GDM1 (cell line): ENCODE measurements at places on chromosomes 3 and 15.

DNA sequence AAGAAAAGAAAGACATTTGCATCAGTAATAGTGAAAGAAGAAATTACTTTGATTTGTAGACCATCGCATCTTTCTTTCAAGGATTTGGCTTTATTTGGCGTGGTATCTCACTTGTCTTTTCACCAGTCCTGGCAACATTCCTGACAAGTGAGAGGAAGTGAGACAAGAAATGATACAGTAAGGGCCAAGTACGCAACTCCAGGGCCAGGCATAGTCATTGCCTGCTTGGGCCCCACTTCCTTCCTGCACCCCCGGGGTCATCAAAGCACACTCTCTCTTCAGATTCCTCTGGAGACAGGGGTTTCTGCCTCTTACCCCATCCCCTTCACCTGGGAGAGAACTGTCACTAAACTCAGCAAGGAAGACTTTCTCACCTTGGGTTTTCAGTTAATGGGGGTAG lies 55.1 kb downstream of the CD47 start:
- no peak for DNase-seq

- DNase-seq = no peak
Observed at GRCh38 chr15:101062063-101062462, 142.9 kb downstream of the LRRK1 start.

DNA sequence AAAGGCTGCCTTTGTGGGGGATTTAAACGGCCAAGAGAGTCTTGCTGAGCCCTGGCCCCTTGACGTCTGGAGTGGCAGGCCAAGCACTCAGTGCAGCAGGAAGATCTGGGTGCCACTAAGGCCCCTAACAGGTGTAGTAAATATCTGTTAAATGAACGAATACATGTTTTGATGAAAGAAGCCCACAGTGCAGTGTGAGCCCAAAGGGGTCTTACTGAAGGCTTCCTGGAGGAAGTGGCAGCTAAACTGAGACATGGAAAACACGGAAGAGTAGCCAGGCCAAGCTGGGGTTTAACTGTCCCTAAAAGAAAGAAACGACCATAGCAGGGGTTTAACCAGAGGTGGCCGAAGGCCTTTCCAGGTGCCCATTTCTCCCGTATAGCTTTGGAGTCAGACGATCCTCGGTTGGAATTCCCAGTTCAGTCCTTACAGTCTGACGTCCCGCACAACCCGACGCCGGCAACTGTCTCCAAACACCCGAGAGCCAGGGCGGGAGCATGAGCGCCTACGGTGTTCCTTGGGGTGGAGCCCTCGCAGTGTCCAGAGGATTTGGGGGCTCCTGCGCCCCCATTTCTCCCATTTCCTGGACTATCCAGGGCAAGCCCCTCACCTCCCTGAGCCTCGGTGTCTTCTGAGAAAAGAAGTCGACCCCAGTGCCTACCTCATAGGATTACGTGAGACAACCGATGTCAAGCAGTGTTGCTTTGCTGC lies 910 bp upstream of the ABHD6 start:
- DNase-seq = no peak

DNA sequence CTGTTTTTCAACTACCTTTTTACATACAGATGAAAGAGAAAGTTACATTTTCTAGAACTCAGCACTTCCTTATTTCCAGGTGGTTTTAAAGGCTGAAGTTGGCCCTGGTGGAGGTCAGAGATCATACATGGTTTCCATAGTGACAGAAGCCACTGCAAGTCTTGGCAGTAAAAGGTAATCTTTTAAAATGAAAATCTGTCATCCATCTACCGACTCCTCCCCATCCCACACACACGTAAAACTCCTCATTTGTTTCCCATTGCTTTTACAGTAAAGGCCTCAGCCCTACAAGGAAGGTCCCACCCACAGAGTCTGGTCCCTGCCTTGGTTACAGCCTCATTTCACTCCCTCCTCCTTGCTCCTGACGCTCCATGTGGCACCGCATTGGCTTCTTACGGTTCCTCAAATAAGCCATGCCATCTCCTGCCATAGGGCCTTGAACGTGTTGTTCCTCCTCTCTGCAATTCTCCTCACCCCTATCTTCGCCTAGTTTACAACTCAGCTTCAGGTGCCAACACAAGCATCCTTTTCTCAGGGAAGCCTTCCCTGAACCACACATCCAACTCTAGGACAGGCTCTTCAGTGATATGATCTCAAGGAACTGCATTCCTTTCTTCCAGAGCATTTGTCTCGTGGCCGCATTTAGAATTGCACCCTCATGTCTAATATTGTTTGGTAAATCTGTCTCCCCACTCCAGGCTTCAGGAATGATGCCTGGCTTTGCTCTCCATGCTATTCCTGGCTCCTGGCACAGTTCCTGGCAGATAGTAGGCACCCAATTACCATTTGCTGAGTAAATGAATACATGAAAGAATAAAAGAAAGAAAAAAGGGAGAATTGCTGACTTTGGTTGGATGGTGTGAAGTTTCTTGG lies 2.6 kb downstream of the CYP19A1 start:
- no peak for DNase-seq

GRCh38 chr3:4849136-4849535 lies 130.1 kb upstream of the BHLHE40 start:
- no peak for DNase-seq

- DNase-seq = no peak
Observed at GRCh38 chr3:194572944-194573491, 60.2 kb downstream of the TMEM44 start.

- DNase-seq = no peak
Observed at GRCh38 chr3:59300733-59301132, 250.9 kb upstream of the CFAP20DC start.

DNA sequence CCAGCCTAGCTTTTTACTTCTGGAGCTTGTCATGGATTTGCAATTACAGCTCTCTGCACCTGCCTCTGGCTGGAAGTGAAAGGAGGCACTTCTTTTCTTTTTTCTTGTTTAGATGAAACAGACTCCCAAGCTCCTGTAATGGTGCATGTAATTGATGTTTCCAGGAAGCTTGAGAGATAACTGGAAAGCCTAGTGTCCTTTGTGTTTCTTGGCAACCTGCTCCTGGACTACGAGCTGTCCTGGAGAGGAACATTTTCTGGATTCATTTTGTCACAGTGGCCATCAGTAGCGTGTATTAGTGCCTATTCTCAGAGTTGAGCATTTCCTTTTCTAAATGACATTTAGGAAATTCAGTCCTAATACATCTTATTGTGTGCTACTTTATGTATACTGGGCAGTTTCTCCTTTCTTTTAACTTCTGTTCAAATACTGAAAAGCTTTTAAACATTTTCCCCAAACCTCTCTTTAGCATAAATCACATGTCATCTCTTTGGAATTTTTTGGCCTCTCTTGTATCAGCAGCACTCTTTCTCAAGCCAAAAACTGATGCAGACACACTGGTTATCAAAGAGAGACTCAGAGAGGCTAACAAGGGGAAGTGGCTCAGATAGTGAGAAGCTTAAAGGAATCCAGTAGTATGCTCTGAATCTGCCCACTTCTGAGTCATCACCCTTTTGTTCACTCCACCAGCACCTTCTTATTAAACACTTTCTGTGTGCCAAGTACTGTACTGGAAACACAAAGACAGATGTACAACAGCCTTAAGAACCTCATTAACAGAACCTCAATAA lies 62.6 kb upstream of the SLC2A2 start:
- no peak for DNase-seq

DNA sequence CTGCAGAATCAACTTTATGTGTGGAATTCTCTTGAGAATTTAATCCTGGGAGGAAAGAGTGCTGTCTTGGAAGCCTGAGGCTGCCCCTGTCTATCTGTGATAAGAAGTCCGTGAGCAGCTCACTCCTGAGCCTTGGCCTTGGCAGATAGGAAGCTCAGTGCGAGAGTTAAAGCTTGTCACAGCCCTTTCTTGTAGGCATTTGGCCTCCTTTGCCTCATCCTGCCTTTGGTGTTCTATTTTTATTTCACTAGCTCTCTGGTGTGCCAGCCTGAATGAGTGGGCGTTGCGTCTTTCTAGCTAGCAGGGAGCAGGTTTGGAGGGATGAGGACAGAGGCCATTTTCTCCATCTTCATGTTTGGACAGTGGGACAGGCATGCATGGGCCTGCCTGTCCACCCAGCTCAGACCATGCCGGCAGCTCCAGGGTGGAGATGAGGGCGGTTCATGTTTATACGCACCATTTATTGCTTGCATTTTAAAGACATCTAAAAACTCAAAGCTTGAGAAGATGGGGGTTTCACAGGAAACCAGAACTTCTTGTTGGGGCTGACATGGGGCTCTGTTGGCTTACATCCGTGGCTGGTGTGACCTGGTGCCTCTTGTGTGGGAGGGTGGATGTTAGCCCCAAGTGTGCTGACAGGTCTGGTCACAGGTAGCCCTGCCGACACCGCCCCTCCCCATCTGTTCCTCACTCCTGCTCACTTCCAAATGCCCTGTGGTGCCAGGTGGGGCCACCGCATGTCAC lies 29.8 kb downstream of the IRAK2 start:
- DNase-seq = peak; percentile 54

- no peak for DNase-seq
Observed at GRCh38 chr3:113086560-113087461, 96.0 kb downstream of the GTPBP8 start.

- no peak for DNase-seq
Observed at GRCh38 chr15:61146091-61146930, 82.8 kb downstream of the RORA start.

DNA sequence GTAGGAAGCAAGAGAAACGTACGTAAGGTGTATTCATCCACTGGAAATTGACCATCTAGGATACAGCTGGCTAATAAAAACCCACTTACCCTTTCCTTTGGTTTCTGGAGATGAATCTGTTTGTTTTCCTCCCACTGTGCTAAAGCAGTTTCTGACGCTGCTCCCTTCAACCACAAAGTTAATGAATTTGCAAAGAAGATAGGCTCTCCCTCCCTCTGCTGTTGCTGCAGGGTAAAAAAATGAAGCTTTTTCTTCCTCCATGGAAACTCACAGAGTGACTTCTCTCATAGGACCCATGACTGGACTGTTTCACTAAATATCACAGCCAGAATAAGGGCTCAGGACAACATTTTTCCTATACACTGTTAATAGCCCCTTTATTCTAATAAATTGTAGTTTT lies 172.1 kb upstream of the LRRN1 start:
- no peak for DNase-seq

DNA sequence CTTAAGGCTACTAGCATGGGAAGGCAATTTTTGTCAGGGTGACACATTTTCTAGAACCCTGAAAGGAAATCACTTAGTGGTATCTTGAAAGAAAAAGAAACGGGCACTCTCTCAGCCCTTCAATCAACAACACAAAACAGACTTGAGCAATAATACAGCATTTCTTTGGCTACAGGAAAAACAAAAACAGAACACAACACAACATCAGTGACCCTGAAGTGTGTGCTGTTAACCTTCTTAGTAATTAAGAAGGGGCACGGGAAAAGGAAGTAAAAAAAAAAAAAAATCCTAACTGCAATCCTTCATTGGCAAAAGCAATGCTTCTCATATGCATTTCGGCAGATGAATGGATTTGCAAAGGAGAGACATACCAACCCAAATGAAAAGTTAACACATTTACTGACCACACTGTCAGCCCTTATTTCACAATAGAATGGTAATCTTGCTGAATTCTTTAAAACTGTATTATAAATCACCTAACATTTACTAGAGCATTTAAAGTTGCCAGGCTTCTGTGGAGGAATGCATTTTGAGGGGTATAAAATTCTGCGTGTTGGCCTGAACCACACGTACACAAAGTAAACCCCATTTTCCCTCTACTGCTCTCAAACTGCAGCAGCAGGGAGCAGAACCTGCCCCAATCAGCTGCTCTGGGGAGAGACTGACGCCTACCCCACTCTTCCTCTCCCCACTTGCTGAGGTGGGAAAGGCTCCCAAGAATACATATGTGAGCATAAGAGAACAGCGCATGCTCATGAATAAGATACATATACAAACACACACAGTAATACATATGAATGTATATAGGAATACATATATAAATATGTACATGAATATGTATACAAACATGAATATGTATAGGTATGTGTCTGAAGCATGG lies 198.5 kb downstream of the FOXP1 start:
- no peak for DNase-seq

GRCh38 chr3:194382892-194383223 lies 13.3 kb upstream of the LRRC15 start:
- no peak for DNase-seq

DNA sequence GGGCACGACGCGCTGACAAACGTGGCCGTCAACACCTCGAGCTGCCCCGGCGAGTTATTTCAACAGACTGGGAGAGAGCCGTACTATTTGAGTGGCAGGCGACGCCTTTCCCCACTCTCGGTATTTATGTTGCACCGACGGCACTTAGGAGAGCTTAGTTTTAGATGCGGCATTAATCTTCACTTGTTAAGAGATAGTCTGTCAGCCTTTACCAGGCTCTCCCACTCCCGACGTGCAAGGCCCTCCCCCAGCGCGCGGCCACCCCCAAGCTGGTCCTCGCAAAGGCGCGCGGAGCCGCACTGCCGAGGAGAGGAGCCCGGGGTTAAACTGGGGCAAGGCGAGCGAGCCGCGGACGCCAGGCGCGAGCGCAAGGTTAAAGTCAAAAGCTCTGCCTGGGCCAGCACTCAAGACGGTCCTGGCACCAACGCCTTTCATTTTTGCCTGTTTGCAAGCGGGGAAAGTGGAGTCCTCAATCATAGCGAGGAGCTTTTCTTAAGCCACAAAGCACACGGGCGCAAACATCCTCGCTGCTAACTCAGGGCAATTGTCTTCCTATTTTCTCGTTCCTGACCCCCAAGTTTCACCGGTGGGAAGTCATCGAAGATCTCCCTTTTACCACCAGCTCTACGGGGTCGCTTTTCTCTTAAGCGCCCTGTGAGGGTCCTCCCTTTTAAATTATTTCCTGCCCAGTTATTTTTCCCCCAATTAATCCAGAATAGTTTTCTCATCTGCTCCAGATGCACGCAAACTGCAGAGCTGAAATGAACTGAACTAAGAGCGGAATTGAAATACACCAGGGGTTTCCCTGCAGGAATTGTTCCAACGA lies 86.6 kb downstream of the NR2F2 start:
- DNase-seq = no peak

- no peak for DNase-seq
Observed at GRCh38 chr15:53288542-53288941, 470.9 kb downstream of the WDR72 start.

GRCh38 chr3:108001457-108001856 lies 89.4 kb downstream of the CD47 start:
- DNase-seq = no peak

DNA sequence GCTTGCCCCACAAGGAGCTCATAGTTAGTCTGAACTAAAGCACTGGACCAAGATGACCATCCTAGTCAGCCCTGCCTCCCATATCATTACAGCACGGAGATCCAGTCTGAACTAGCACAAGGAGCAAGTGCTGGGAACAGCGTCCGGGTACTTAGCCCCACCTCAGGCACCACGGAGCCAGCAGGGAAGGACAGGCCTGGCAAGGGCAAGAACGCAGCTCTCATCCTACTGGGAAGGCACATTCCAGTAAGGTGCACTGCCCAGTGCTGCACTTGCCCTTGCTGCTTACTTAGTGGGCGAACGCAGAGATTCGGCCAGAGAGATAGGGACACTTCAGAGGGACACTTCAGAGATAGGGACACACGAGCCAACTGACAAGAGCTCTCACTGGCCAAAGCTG lies 27.6 kb downstream of the SEC61A1 start:
- DNase-seq = no peak

GRCh38 chr3:51500632-51501131 lies 867 bp upstream of the DCAF1 start:
- no peak for DNase-seq

- no peak for DNase-seq
Observed at GRCh38 chr15:35540885-35541284, 5.1 kb downstream of the DPH6 start.

- DNase-seq = no peak
Observed at GRCh38 chr15:50943638-50944037, 35.2 kb downstream of the AP4E1 start.
